AML-193 (cell line): ENCODE measurements at places on chromosomes 12 and 14.

DNA sequence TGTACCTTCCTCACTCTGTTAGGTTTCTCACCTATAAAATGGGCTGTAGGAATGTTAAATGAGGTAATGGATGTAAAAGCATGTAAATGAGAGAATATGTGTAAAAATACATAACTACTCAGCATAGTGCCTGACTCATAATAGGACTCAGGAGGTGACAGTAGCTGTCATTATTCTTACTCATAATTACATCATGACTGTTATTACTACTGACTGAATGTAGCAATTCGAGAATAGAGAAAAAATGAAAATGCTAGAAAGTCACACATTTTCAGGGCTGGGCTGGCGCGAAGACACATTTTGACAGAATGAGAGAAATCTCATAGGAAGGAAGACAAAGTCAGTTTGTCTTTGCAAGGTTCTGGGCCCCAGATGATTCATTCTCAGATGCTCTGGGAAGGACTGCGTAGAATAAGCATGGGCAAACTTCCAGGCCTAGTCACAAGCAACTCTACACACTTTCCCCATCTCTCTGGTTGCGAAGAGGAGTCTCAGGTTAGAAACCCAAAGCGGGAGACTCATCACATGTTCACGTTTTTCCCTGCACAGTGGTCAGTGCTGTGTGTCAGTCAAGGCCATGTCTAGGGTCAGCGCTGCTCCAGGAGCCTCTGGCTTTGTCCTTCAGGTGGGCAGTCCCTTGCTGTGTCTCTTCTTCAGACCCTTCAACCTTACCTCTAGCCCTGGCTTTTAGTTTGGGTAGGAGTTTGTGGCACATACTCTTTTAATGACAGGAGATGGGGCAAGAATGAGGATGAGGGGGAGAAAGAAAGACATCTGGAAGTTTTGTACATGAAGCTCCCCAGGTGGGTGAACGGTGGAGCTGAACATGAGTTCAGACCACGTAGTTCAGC, 8.4 kb downstream of the GPRC5A start:
- DNase-seq: no peak

GRCh38 chr12:105171691-105172436, 64.1 kb downstream of the APPL2 start:
- no peak for DNase-seq

GRCh38 chr12:3533703-3534386, 42.8 kb downstream of the PRMT8 start:
- no peak for DNase-seq

DNA sequence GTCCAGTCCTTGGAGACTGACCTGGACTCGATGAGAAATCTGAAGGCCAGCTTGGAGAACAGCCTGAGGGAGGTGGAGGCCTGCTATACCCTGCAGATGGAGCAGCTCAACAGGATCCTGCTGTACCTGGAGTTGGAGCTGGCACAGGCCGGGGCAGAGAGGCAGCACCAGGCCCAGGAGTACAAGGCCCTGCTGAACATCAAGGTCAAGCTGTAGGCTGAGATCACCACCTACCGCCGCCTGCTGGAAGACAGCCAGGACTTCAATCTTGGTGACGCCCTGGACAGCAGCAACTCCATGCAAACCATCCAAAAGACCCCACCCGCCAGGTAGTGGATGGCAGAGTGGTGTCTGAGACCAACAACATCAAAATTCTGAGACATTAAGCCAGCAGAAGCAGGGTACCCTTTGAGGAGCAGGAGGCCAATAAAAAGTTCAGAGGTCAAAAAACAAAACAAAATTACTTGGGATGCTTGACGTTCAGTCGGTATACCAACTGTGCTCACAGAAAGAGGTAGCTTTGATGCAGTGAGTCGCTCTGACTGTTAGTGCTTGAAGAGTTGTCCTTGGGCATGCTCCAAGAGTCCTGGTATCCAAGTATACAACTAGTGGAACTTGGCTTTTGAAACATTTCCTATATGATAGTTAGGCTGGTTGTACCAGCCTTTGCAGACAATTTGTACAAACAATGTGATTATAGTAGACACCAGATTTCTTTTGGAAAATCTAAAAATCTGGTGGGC, 4.8 kb downstream of the MED6 start:
- DNase-seq: no peak

- DNase-seq: no peak
Measured at GRCh38 chr12:104591257-104591885, 134.6 kb downstream of the CHST11 start.

- DNase-seq: no peak
Measured at GRCh38 chr14:71300566-71301330, 393.5 kb downstream of the PCNX1 start.

DNA sequence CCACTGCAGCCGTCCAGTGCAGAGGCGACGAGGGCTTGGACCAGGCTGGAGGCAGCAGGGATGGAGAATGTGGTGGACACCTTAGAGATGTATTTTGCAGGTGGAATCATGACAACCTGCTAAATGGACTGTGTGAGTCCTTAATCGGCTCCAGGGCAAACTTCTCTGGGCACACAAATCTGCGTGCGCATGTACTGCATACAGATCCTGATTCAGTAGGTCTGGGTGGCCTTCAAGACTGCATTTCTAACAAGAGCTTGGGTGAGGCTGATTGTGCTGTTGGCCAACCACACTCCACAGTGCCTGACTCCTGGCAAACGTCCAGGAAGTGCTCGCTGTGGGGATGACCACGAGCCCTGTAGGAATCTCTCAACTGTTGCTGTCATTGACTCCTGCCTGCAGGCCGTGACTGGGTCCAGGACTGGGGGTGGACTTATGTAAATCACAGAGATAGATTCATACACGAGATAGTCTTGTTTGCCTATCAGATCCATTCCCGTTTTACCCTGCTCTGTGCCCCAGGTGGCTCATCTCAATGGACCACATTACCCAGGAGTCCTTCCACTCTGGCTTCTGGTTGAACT, 27.2 kb downstream of the JDP2 start:
- DNase-seq: peak; percentile 51
